Stimulated activated CD4-positive, alpha-beta T cell treated with anti-CD3 and anti-CD28 coated beads, Interleukin-1b, Interleukin-23, amount 100 ng/mL, for 1 hour (primary cell): ENCODE measurements at places on chromosomes 4 and X.

DNA sequence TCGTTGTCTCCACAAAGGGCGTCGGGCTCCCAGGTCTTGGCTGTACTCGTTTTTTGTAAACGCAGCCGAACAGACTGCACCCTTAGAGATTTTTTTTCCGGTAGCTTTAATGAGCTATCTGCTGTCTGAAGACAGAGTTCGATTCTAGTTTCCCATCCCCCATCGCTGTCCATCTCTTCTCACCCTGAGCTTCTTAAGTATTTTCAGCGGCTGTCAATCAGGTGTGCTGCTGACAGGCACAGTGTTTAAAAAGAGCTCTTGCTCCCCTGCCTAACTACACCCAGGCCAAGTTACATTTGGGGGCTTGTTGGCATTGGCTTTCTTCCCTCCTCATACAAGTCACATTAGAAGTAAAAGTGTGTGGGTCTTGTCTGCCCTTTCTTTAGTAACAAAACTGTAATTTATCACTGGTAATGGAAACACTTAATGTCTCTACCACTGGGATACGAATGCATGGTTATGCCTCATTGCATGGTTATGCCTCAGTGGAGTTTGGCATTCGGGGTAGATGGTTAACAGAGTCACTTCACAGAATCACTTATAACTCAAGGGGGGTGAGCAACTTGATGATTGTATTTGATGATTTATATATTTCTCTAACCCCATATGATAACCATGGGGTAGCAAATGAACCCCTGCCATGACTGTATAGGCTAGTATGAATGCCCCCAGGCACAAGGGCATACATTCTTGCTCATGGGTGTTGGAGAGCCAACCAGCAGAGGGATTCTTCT lies 1.4 kb upstream of the ARHGAP6 start:
- DNase-seq: no peak

GRCh38 chr4:142350871-142351270 lies 495.2 kb downstream of the INPP4B start:
- no peak for DNase-seq

DNA sequence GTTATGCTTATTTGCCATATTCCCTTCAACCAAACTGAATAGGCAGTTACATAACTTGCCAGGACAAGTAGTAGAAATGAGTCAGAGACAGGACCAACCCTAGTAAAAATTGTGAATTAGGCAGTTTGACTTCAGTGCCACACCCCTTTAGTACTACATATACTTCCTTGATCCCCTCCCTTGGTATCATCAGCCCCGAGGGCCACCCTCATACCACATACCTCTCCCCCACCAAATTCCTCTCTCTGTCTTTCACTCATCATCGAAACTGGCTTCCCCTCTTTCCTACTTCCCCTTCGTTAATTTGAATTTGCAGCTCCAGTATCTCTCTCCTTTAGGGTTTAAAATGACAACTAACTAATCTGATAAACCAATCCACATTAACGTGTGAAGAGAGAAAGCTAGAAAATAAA lies 7.9 kb upstream of the PTPN13 start:
- no peak for DNase-seq

GRCh38 chr4:47907089-47907646 lies 7.2 kb downstream of the NFXL1 start:
- DNase-seq: no peak

DNA sequence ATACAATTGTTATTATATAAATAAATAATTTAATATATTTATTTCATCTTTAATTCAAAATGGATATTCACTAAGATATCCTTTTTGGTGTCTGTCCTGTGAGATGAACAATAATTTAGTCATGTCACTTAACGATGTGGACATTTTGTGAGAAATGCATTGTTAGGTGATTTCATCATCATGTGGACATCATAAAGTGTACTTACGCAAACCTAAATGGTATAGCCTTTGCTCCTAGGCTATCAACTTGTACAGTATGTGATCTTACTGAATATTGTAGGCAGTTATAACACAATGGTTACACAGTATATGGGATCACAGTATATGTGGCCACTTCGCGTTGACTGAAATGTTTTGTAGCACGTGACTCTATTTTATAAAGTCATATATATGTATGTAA lies 20.2 kb upstream of the CHRNA9 start:
- no peak for DNase-seq

DNA sequence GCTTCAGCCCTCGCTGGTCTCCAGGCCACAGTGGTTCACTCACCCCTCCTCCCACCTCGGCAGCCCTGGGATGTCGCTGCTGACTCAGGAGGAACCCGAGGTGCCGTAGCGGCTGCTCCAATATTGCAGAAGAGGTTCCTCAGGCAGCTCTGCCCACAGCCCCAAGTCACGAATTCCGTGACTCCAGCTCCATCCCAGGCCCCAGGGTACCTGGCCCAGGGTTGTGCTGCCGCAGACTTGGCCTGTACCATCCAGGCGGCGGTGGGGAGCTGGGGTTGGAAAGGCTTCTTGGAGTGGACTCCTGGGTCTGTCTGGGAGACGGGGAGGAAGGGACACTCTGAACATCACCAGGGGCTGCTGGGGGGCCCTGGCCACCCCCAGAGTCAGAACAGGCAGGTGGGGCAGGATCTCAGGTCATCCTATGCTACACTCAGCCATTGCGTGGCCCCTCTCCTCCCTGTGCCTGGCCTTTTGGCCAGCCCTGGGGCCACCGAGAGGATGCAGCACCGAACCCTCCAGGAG lies 728 bp upstream of the HGFAC start:
- no peak for DNase-seq

DNA sequence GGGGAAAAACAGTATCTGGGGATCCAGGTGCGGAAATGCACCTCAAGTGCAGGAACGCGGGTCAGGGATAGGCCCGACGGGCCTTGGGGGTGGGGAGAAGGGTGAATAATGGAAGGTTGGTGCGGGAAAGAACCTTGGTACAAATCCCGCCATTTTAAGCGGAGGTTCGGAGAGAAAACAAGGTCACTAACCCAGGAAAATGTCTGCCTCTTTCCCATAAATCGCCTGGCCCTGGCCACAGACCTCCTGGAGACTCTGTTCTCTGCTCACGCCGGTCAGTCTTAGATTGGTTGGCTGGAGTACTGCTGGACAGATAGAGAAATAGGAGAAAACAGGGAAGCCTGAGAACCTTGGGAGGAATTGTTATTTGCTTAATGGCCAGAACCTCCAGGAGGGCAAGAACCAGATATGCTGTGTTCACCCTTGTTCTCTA lies 897 bp upstream of the FBXL5 start:
- DNase-seq: no peak
